ENCODE measurements at places on chromosomes 2 and 18.

DNA sequence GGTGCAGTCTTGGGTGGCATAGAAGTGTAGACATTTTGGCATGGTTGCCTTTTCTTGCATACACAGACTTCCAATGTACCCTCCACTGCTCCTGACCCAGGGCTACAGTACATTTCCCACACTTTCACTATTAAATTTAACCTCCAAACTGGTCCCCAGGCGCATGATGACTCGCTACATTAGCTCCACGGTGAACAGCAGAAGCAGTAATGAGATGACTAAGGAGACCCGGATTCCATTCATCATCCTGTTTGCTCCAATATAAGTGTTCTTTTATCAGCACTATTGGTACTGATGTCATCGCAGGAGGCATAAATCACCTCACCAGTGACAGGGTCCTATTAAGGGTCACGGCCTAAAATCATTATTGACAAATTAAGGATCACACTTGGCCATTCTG, 316.5 kb downstream of the EN1 start:
- DNase-seq: peak; percentile 27

GRCh38 chr2:69831354-69831905, 2.0 kb downstream of the GMCL1 start:
- no peak for DNase-seq

DNA sequence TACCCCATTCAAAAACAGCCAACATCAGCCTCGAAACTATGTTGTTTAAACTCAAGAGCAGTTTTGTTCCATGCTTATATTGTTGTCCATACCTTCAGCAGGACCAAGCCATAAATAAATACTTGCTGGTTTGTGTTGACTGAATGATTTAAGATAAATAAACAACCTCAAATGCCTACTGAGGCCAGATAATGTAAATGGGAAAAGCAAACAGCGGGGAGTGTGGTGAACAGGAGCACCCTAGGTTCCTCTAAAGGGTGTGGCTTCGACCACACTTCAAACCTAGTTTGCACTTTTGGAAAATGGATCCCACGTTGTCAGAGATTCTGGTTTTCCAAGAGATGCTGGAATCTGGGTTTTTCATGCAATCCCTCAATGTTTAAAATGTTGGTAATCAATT, 1.7 kb upstream of the PMAIP1 start:
- no peak for DNase-seq

GRCh38 chr18:394987-395362, 105.5 kb downstream of the COLEC12 start:
- DNase-seq: peak; percentile 92

DNA sequence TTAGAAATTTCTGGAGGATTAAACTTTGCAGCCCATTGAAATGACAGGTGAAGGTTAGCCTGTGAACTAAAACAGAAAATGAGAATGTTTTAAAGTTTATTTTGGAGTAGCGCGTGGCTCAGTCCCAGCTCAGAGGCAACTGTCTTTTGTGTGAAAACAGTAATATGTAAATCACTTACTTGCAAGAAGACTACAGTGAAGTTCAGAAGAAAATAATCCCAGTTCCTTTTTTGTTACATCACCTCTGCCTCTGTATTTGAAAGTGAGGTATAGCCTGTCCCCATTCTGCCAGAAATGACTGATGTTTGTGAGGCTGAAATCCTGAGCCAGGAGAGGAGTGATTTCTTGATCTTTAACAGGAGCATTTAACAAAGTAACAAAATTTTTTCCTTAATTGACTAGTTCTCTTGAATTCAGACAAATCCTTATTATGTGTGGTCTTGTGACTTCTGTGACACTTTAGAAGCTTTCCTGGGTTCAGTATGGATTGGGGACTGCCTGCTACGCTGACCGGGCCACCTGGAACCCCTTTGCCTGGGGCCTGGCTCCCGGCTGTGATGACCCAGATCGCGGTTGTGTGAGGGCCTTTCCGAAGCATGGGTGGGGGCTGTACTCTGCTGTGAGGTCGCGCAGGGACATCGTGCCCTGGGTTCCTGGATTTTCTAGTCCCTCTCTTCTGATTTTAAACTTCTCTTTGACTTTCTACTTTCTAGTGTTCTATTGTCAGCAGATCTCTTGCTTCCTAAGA, 24.3 kb downstream of the TRAPPC12 start:
- no peak for DNase-seq

- no peak for DNase-seq
Measured at GRCh38 chr2:6966446-6966940, 49.3 kb downstream of the RNF144A start.
